Inflammatory macrophage (primary cell): ENCODE measurements at places on chromosomes 11 and 22.

GRCh38 chr11:131688048-131688693 is 317.8 kb downstream of the NTM start:
- DNase-seq, result peak; percentile 50

DNA sequence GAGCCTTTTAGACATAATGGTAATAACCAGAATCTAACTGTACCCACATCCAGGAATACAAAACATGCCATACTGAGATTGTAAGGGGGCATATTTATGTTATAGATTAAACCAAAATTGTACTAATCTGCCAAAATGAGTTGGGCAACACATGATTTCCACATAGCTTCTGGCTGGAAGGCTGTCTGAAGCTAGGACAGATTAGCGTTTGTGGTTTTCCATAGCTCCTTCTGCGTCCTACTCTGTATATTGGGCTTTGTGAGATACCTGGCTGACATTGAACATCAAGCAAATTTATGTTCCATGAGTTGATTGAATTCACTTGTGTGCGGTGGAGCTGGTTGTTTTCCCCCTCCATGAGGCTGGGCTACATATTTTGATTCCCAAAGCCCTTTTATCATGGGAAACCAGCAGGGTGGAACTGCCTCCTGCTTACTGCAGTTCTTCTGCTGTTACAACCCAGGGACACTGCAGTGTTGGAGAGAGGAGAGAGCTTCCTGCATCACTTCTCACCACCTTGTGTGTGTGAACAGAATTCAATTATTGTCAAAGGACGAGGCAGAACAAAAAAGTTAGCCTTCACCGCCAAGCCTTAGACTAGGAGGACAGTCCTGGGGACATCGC is 114.9 kb downstream of the C11orf91 start:
- DNase-seq, result no peak

GRCh38 chr22:27966168-27967064 is 47.4 kb upstream of the PITPNB start:
- DNase-seq, result no peak

DNA sequence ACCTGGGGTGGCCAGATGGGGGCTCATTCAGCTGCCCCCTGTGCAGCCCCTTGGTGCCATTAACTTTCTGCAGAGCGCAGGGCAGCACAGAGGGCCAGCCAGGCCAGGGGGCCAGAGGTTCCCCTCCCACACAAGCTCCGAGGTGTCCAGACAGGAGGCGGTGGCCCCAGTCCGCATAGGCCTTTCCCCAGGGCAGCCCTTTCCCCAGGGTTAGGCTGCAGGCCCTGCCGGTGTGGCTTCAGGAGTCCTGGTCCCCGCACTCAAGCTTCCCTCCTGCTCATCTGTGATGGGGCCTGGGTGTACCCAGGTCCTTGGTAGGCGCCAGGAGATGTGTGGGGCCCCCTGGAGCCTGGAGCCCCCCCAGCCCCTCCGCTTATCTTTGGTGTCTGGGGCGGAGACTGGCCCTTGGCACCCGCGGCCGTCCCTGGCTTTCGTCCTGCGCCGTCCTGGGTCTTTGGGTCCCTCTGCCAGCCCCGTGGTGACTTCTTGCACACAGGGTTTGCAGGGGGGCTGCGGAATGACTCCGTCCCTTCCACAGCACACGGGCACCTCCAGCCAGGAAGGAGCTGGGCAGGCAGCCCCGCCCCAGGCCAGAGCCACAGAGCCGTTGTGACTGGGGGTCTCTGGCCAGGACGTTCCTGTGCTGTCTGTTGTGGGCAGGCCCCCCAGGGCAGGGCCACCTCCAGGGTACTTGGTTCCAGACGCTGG is 8.9 kb downstream of the BRSK2 start:
- DNase-seq, result no peak

GRCh38 chr11:44680982-44681597 is 45.7 kb upstream of the TSPAN18 start:
- DNase-seq, result no peak

GRCh38 chr11:96189351-96189750 is 153.6 kb downstream of the MAML2 start:
- no peak for DNase-seq

- DNase-seq, result no peak
These were observed 124.4 kb downstream of the ETS1 start for GRCh38 chr11:128462922-128463321.

DNA sequence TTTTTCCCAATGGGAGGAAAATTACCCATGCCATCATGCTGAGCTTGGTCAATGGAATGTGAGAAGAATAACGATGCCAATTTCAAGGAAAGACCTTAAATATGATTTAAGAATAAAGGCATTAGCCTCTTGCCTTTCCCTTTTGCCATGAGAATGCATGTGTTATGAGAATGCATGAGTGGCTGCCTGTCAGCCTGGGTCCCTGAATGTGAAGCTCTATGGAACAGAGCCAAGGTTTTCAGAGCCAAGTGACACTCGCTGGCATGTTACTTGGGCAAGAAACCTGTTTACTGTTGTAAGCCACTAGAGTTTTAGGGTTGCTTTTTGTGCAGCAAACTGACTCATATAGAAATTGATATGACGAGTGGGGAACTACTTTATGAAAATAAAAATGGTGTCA is 75.7 kb downstream of the JRKL start:
- no peak for DNase-seq

- no peak for DNase-seq
These were observed 39.5 kb downstream of the CHRDL2 start for GRCh38 chr11:74691755-74692154.

DNA sequence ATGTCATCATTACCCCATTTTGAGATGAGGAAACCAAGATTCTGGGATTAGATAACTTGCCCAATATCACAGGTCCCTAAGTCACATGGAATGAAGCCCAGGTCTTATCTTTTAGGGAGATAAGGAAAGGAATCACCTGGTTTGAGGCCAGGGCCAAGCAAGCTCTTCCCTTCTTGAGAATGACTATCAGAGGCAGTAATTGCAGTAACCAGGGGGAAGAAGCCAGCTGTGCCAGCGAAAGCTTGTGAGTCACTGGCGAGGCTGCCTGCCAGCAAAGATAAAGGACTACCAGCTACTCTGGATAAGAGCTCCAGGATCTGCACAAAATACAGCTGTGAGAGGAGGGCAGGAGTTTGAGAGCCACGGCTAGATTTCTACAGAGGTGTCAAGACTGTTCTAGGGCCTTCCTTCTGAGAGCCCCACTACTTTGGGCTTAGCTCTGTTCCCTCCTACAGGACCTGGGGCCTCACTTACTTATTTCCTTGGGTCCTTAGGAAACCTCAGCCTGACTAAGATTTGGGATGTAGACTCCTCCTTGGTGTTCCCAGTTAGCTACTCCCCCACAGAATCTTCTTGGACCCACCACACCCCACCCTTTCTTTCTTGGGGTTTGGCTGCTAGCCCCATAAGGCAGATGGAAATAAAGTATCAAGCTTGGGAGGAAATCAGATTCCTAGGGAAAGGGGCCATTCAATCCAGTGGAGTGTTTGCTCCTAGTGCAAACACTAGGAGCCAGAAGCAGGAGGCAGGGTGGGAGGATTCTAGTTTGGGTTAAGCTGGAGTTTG is 9.7 kb upstream of the CCKBR start:
- DNase-seq, result no peak

DNA sequence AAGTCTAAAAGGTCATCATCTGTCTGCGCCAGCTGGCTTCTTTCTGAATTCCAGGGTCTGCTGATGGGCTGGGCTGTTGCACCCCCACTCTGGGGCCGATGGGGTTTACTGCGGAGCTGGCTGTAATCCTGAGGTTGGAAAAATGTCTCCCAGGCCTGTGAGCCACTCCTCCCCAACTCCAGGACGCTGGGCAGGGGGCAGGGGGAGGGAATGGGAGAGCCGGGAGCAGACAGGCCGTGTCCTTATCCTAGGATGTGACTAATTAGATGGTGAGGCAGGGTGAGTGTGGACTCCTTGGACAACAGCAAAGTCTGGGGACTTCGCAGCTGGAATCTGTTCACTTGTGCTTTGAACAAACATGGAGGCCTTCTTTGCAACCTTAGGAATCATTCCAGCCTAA is 48.7 kb downstream of the LRRC32 start:
- no peak for DNase-seq

GRCh38 chr11:36214976-36215692 is 74.1 kb downstream of the COMMD9 start:
- DNase-seq, result no peak

- no peak for DNase-seq
These were observed 970 bp downstream of the OR5B21 start for GRCh38 chr11:58506935-58507334.

GRCh38 chr11:92246630-92247029 is 22.0 kb downstream of the FAT3 start:
- DNase-seq, result no peak

DNA sequence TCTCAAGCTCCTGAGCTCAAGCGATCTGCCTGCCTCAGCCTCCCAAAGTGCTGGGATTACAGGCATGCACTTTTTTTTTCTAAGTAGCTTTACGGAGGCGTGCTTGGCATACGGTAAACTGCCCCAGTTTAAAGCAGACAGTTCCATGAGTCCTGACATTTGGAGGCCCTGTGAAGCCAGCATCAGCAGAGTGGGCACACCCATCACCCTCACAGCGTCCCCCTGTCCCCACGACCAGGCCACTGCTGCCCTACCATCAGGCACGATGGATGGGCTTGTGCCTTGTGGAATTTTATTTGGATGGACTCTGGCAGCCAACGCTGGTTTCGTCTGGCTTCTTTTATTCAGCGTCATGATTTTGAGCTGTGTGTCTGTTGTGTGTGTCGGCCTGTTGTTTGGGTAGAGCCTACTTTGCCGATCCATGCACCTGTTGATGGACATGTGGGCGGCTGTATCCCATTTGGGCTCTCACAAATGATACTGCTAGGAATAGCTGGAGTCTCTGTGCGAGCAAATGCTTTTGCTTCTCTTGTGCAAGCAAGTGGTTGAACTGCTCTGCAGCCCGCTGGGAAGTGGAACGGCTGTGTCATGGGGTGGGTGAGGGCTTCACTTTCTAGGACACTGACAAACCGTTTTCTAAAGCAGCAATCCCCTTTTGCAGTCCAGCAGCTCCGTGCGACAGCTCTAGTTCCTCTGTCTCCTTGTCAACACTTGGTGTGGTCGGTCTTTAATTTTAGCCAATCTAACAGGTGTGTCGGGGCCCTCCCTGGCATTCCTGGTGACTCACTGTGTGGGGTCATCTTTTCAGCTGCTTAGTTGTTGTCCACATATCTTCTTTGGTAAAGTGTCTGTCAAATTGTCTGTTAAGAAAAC is 23.8 kb downstream of the KCNQ1 start:
- DNase-seq, result peak; percentile 46

GRCh38 chr11:110468121-110468520 is 38.4 kb downstream of the FDX1 start:
- DNase-seq, result no peak

DNA sequence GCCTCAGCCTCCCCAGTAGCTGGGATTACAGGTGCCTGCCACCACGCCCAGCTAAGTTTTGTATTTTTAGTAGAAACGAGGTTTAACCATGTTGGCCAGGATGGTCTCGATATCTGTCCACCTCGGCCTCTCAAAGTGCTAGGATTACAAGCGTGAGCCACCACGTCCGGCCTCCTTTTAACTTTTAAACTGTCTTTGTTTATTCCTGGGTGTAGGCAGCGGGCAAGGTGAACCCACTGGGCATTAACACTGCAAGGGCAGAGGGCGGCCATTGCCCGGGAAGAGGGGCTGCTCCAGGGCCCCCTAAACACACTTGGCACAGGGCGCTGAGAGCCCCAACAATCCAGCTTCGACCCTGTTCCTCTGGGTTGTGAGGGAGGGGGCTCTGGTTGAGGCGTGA is 693.6 kb downstream of the BRD1 start:
- DNase-seq, result no peak

DNA sequence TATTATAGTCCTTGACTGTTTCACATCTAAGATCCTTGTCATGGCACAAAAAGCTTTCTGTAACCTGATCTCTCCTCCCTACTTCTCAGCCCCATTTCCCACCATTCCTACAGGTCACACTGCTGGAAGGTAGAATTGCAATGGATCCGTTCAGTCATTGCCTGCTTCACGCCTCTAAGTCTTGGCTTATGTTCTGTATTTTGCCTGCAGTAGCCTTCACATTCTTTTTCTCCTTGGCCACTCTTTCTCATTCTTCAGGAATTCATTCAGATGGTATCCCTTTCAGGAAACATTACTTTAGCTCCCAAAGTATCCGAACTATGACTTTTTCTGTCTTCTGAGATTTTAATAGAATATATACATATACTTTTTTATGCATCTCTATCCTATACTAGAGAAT is 731.5 kb downstream of the NTM start:
- DNase-seq, result no peak

GRCh38 chr22:19775496-19776325 is 15.1 kb downstream of the TBX1 start:
- DNase-seq, result no peak

- DNase-seq, result no peak
These were observed 8.5 kb downstream of the MARK2 start for GRCh38 chr11:63847363-63847762.

GRCh38 chr22:41831828-41832552 is 915 bp upstream of the SREBF2 start:
- DNase-seq, result peak; percentile 16
